ENCODE measurements at places on chromosomes 5 and 9.

DNA sequence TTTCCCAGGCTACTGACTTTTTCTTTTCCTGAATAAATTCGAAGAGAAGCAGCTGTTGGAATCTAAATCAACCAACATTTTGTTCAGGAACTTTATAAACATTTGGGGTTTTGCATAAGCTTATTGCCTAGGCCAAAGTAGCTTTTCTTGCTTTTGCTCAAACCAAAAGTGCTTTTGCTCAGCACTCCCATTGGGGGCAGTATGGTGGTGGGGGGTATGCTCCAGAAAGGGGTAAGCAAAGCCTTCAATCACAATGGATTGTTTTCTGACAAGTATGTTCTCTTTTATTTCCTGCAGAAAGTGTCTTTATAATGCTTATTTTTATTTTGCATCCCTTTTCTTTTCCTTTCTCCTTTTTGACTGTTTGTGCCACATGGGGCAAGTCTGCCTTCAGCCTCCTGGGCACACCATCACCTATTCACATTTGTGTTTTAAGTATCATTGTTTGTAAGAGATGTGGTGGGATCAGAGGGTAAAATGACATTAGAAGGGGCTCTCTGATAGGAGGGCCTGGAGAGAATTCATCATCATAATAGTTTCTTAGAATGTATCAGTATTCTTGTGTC, 86.0 kb downstream of the PRDM6 start:
- no peak for DNase-seq

GRCh38 chr5:37015795-37016666, 139.5 kb downstream of the NIPBL start:
- DNase-seq, result no peak

DNA sequence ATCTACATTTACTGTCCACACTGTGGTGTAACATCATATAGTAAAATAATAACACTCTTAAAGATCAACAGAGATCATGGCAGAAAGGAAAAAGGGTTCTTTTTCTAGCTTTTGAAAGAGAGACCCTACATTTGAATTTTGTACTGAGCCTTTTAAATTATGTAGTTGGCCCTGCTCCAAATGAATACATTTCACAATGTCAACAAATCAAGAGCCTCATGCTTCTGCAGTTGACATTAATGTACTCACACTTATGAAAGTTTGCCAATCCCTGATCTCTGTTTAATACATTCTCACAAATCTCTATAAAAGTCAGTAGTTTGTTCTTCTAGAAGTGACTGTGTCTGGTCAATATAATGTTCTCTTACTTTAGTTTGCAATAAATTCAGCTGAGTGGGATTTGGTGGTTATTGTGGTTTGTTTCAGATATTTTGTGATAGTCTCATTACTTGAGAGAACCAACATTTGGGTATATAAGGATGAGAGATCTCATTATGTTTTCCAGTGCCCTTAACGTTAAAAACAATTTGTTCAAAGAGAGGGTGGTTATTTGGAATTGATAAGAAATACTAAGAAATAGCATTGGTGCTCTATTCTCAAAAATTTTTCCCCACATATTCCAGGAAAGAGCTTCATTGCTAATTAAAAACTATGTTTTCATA, 277.8 kb upstream of the FTMT start:
- DNase-seq, result no peak

DNA sequence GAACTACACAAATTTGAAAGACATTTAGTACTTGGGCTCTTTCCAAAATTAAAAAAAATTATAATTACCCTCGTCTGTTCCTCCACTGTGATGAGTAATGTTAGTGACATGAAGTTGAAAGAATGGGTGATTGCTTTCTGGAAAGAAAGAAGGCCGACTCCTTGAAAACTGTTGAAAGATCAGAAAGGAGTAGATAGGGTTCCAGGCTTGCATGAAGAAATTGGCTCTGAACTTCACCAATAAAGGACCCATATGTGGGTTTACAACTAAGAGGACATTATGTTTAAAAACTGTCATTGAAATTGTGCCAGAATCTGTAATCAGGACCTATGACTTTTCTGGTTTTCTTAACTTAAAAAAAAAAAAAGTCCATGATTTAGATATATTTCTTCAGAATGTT, 20.7 kb upstream of the MOCS2 start:
- no peak for DNase-seq

DNA sequence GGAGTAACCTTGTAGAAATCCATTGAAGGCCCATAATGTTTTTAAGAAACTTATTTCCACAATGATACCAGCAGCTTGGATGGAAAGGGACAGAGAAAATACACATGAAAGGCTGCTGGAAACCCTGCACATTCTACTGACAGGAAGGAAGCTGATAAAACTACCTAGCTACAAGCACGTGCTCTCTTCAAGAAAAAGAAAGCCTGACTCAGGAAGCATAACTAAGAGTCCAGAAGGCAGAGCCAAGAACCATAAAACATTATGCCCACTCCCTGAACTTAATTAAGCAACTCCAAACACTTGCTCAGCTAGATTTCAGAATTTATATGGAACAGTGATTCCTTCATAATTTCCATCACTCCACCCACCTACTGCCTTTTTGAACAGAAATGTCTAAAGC, 430.8 kb downstream of the SEMA5A start:
- no peak for DNase-seq

DNA sequence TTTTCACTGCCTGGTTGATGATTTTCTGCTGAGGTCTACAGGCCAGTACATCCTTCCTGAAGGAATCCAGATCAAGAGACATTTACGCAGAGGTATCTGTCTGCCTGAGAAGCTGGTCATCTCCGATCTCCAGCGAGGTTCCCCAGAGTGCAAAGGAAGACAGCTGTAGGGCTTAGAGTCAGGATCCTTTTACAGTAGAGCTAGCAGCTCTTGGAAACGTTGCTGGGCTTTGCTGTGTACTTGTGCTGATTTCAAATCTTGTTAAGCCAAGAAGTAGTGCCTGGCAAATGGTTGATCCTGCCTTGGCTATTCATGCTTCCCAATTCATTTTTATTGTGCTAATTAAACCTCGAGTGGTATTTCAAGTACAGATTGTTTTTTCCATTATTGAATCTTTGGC, 48.9 kb downstream of the NTRK2 start:
- no peak for DNase-seq

DNA sequence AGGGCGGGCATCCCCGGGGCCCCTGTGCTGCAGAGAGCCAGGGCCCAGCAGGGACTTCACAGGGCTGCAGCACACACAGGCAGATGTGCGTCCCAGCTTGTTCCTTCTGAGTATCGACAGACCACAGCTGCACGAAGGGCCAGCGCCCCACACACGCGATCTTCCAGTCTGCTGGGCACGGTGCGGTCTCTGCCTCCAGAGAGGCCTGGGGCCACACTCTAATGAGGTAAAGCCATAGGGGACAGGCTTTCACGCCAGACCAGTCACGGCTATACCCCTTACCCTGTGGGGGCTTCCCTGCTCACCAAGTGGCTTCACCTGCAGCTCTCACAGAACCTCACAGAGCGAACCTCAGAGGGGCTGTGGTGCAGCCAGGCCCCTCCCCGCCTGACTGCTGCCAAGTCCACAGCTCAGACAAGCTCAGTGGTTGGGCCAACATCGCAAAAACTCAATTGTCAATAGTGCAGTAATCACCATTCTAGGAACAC, 82.2 kb downstream of the SHB start:
- DNase-seq, result no peak

DNA sequence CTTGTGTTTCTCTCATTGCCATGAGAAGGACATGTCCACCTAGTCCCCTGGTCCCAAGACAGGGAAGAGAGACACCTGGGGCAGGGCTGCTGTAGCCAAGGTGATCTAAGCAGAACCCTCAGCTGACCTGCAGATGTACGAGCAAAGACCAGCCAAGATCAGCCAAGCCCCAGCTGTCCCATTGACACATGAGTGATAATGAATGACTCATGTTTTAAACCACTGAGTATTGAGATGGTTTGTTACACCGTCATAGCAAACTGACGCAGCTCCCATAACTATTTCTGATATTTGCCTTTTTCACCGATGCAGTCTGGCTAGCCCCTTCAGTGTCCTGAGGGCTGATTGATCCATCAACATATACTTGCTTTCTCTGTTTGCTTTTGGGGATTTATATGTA, 6.7 kb downstream of the OR1K1 start:
- DNase-seq, result no peak

GRCh38 chr5:138212828-138213160, 329 bp downstream of the CDC23 start:
- no peak for DNase-seq

DNA sequence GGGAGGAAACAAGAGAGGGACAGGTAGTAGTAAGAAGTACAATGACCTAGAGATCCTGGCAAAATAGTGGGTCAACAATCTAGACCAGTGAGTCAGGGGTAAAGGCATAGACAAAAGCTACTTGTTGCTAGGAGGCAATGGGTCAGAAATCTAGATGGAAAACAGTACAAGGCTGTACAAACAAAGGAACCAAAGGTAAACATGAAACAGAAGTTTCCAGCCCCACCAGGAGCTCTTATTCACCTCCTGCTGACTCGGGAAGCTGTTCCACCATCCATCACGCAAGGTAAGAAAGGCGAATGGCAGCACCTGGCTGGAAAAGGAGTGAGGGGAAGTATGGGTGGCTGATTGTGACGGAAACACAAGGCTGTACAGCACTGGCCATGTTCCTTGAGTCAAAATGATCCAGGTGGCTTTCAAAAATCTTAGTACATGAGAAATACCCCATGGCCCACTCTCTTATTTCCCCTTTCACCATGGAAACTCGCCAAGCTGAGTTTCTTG, 70.5 kb upstream of the RAI14 start:
- no peak for DNase-seq

DNA sequence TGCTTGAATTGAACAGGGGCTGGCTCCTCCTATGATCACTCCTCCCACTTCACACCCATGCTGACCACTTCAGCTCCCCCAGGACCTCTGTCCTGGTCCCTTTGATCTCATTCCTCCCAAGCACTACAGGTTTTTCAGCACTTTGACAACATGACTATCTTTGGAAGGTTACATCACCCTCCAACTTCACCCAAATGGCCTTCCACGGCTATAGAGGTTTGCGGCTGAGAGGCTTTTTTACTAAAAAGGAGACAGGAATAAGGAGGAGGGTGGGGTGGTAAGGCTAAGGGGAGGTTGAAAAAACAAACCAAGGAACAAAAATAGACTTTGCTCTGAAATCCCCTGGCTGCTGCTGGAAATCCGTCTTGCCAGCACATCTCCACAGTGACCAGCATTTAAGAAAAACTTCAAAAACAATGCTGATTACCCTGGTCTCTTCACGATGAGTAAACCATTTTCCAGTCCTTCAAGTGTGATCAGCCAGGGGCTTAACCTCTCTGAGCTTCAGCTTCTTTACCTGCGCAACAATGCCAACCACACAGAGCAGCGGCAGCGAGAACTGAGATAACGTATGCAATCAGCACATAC, 102.7 kb downstream of the DPYSL3 start:
- no peak for DNase-seq

- no peak for DNase-seq
These were observed 110.3 kb upstream of the TBC1D2 start for GRCh38 chr9:98365781-98366180.

- DNase-seq, result no peak
These were observed 179.6 kb upstream of the GLRA1 start for GRCh38 chr5:152104211-152104610.

DNA sequence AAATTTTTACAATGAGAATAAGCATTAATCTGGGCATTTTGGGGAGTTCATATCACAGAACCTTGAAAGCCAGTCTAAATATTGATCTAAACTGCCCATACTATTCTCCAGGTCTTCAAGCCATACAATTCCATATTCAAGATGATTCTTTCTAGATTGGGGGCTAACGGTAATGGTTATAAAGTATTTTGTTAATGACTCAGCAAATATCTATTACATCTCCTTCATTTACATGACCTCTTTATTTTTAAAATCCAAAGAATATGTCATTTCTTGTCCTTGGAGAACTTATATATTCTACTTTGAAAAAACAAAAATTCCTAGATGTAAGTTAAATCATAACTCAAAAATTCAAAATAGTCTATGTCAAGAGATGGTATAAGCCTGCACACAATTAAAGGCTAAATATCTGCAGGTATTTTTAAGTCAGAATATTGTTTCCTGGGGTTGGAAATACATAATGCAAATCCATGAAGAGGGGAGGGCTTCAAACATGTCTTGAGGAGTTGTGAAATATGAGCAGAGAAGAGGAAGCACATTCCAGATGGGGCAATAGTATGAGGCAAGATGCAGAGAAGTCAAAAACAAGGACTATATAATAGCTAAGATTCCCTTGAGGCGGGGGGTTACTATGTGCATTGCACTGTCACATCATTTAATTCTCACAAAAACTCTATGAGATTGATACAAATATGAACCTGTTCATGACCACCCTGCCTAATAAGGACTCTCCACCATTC, 526.4 kb downstream of the NR2F1-AS1 start:
- DNase-seq, result no peak

DNA sequence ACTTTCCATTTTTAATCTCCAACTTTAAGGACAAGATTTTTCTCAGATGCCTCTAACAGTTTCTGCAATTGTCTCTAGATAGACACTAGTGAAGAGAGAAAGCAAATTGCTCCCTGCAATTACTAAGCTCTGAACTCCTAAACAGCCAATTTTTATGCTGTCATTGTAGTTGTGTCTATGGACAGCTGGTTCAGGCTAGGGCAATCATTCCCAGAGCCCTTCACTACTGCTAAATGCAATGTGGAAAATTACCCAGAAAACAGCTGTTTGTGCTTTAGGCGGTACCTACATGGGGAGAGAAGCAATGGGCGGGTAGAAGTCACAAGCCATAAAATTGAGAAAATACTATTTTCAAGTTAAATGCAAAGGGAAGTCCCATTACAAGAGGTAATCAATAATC, 211.6 kb downstream of the SPOCK1 start:
- DNase-seq, result no peak

DNA sequence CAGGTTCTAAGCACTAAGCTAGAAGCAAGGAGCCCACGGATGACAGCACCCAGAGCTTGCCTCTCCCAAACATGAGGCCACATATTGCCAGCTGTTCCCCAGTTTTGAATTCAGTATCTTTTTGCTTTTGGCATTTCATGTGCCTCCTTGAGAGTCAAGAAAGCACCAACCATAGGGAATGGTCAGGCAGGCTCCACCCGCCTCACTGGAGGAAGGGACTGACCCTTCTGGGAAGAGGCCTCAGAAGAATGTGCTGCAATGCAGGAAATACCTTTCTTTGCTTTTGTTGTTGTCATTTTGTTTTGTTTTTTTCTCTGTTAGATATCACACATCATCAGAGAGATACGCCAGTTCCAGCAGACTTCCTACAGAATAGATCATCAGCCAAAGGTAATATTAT, 13.7 kb upstream of the CKMT2 start:
- DNase-seq, result no peak

DNA sequence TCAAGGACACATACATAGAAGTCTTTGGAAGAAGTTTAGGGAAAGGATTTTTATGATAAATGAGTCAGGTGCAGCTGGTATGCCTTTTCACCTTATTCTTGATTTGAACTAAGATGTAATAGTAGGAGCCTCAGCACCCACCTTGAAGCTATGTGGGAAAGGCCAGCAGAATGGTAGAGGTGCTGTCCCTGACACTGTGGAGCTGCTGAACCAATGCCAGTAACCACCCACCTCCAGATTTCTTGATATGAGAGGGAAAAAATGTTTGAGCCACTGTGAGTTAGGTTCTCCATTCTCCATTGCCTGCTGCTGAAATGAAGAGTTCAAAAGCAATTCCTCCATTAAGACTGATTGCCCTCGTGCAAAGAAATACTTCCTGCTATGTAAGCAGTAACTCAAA, 12.2 kb upstream of the HMGCR start:
- DNase-seq, result no peak

All from ascending aorta (tissue), 2 donors.